ENCODE measurements at places on chromosomes 3 and 15.

GRCh38 chr15:71743861-71744382 lies 66.4 kb upstream of the NR2E3 start:
- no peak for DNase-seq

DNA sequence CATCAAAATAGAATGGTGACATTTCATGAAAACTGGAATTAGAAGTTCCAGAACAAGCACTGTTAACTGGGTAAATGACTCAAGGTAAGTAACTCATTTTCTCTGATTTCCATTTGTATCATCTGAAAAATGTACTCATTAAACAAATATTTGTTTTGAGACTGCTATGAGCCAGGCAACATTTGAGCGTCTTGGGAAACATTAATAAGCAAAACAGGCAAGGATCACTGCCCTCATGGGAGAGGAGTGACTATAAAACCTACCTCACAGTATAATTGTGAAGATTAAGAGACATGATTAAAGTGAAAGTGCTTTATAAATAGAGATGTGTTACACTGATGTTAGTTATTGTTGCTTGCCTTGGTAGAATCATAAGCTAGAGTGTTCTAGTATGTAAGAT lies 711.8 kb upstream of the UBE2E2 start:
- DNase-seq, result no peak

DNA sequence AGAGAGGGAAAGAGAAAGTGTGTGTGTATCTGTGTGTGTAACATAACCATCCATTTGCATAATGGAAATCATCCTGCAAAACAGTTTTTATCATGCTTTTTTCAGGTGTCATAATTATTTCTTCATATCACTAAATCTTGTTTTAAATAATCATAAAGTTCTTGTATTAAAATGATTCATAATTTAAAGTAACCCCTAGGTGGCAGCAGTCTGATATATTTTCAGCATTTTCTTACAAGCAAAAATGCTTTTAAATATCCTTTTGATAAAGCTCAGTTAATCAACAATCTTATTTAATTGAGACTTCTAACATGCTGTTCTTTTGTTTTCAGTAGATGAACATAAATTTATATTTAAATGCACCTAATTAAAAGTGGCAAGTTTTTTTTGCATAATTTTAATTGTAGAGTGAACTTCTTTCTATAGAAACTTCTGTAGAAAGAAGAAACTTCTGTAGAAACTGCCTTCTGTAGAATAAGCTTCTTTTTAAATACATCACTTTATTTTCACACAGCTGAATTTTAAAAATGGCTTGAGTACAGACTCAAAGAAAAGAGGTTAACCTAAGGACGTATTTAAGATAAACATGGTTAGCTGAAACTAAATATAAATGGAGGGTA lies 72.5 kb downstream of the OPA1 start:
- no peak for DNase-seq

GRCh38 chr3:52523386-52524257 lies 10.0 kb downstream of the NT5DC2 start:
- no peak for DNase-seq

- DNase-seq, result no peak
Measured at GRCh38 chr15:60790641-60791040, 311.7 kb upstream of the ICE2 start.

DNA sequence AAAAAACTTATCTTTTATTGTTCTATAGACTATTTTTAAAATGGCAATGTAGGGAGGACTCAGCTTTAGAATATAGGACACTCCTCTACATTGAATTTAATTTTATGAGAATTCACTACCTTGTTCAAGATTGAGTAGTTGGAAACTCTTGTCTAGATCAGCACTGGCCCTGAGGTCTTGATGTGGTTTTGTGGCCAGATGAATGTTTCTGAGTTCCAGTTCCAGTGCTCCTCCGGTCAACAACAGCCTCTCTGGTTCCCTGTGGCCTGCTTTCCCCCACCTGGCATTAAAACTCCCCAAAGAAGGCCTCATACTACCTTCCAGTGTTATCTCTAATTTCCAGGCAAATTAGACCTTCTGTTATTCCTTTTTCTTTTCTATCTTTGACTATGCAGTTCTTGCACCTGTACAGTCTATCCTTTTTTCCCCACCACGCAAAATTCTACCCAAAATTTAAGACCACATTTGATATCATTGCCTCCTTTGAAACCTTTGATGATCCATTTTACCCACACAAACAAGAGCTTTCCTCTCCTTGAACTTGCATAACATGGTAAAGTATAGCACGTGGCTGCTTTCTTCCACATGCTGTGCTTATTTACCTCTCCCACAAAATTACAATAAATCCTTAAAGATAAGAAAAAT lies 9.6 kb upstream of the ANP32A start:
- DNase-seq, result no peak

GRCh38 chr3:121482660-121483059 lies 63.1 kb downstream of the POLQ start:
- no peak for DNase-seq

- DNase-seq, result no peak
Measured at GRCh38 chr3:177640319-177640965, 443.2 kb upstream of the TBL1XR1 start.

DNA sequence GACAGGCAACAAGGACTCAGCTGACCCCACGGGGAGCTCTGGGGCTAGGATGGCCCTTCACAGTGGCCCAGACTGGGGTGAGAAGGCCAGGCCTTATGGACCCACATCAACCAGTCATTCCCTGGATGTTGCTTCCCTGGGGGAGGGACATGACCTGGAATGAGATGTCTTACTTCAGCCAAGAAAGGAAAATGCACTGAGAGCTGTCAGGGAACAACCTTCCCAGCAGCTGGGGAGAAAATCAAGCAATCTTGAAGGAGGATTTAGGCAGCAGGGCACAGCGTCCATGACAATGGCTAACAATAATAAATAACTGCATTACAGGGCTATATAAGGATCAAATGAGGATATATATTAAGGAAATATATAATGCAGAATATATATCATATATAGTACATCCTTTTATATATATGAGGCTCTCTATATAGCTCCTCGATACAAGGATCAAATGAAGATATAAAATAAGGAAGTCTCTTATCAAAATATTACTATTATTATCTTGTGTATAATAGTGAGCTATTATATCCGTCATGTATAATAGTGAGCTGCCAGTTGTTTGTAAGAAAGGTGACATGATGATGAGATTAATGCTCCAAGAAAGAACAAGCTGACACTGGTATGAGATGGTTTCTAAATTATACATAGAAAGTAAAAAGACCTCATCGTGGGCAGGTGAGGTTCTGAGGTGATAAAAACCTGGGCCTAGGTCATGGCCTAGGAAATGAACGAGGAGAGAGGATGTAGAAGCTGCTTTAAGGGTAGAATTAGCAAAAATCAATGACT lies 117.8 kb upstream of the LIPC start:
- no peak for DNase-seq

DNA sequence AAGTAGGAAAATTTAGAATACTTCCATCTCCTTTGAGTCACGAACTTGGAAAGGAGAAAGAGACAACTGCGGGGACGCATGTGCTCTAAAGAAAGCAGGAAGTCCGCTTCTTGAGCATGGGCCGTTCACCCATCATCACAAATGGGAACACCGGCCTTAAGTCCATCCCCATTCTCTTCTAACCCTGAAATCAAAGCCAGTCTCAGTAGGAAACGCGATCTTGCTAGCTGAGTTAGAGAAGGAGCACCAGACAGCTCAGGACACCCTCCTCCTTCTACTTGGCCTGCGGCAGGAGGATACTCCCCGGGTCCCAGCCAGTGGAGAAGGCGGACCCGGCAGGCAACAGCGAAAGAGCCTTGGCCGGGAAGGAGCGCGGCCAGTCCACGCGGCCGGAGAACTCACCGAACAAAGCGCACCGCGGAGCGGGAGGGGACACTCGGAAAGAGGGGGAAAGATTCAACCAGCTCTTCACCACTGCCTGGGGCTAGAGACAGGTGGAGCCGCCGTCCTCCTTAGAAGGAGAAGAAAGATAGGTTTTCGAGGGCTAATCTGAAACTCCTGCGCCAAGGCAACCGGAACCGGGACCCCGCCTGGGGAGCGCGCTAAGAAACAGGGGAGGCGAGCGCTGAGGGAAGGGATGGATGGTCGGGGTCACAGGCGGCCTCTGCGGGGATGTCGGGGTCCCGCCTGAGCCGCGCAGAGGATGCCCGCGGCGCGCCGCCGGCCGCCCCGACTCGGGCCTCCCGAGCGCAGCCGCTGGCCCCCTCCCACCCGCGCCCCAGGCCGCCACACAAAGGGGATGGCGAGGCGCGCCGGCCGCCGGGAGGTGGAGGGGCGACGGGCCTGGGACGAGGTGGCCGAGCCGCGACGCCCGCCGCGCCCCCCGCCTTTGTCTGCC lies 818 bp downstream of the SLC4A7 start:
- DNase-seq, result peak; percentile 14

GRCh38 chr3:146888176-146888575 lies 283.0 kb upstream of the PLSCR5 start:
- no peak for DNase-seq

DNA sequence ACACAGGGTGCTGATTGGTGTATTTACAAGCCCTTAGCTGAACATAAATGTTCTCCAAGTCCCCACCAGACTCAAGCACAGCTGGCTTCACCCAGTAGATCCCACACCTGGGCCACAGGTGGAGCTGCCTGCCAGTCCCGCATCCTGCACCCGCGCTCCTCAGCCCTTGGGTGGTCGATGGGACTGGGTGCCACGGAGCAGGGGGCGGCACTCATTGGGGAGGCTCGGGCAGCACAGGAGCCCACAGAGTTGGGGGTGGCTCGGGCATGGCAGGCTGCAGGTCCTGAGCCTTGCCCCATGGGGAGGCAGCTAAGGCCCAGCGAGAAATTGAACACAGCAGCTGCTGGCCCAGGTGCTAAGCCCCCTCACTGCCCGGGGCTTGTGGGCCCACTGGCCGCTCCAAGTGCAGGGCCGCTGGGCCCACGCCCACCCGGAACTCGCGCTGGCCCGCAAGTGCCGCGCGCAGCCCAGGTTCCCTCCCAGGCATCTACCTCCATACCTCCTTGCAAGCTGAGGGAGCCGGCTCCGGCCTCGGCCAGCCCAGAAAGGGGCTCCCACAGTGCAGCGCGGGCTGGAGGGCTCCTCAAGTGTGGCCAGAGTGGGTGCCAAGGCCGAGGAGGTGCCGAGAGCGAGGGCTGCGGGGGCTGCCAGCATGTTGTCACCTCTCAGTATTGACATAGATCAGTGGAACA lies 442.7 kb downstream of the OCA2 start:
- no peak for DNase-seq

DNA sequence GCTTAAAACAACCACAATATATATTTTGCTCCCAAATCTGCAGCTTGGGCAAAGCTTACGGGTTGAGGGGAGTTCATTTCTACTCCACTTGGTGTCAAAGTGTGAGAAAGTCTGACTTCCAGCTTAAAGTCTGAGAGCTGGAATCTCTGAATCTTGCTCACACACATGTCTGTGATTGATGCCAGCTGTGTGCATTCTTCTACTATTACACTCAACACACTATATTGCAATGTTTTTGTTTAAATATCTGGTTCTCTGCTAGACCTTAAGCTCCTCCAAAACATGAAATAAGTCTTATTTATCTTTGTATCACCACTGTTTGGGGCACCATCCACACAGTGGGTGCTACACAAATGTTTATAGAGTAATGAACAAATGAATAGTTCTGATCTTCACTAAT lies 36.7 kb upstream of the SECISBP2L start:
- no peak for DNase-seq

DNA sequence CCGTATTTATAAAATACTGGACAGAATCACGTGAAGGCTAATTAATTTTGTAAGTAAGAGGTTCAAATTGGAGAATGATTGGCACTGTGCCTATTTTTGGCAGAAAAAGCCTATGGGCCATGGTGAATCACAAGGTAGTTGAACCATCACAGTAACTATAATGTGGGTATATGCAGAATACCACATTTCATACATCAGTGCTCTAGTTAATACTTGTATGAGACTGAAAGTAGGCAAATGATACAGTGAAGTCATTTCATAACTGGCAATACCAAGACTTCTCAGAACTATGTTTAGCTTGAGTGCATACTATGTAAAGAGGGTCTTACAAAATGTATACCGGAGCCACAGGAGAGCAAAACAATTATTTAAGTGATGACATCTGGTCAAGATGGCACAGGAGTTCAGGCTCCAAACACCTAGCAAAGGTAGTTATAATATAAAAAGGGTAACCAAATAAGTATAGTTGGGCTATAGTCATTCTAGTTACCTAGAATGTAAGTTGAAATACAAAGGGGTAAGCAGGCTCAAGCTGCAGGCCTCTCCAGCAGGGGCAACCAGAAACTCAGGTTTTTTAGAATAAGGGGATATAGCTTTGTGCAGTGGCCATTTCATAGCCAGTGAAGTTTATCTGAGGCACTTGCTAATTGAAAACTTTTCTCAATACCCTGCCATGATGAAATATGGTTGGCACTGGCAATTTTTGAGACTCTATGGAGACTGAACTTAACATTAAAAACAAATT lies 19.1 kb downstream of the GPR160 start:
- DNase-seq, result no peak

DNA sequence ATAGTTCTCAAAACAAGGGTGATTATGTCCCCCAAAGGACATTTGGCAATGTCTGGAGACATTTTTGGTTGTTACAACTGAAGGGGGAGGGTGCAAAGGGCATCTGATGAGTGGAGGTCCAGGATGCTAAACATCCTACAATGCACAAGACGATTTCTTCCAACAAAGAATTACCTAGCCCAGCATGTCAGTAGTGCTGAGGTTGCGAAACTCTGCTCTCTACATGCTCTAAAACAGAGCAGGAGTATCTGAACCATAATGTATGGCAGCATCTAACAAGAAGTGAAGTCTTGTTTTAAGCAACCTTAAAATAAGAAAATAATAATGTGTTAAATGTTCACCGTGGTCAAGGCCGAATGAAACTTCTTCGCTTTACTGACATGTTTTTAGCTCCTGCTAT lies 7.0 kb downstream of the GYG1 start:
- DNase-seq, result no peak
